ENCODE measurements at places on chromosomes 5 and 9.

DNA sequence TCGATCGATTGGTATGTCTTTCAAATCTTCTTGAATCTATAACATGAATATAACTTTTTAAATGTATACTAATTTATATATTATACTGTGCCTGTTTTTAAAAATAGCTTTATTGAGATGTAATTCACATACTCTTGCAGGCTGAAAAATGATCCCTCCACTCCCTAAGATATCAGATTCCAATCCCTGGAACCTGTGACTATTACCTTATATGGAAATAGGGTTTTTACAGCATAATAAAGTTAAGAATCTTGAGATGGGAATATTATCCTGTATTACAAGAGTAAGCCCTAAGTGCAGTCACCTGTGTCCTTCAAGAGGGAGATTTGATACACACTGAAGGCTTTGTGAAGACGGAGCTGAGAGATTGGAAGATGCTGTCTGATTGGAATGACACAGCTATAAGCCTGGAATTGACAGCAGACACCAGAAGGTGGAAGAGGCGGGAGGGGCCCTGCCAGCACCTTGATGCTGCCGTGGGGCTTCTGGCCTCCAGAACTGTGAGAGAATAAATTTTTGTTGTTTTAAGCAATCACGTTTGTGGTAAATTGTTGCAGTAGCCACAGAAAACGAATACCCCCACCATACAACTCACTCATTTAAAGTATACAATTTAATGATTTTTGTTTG lies 161.3 kb downstream of the RMI1 start:
- no peak for DNase-seq

GRCh38 chr5:123211084-123211483 lies 122.0 kb downstream of the PRDM6 start:
- no peak for DNase-seq

DNA sequence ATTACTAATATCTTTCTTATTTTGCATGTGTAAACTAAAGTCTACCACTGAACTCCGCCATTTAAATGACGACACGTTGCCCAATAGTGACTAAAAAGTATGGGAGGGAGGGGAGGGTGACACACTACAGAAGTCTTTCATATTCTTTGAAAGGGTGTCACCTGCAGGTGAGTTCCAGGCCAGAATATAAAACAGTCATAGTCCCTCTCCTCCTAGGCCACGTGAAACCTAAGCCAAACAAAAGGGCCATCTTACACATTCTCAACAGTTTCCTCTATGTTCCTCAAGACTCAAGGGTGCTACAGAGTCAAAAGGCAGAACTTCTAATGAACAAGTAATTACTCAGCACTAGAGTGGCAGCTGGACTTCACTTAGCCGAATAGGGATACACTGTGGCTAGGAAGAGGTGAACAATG lies 6.4 kb downstream of the CEMIP2 start:
- no peak for DNase-seq

- no peak for DNase-seq
Observed at GRCh38 chr5:171647043-171647903, 138.3 kb upstream of the SMIM23 start.

GRCh38 chr9:127562279-127562796 lies 49.7 kb upstream of the STXBP1 start:
- no peak for DNase-seq

GRCh38 chr5:60719329-60719728 lies 19.4 kb upstream of the DEPDC1B start:
- DNase-seq = no peak

GRCh38 chr5:166781737-166782136 lies 1509.7 kb upstream of the WWC1 start:
- DNase-seq = no peak

DNA sequence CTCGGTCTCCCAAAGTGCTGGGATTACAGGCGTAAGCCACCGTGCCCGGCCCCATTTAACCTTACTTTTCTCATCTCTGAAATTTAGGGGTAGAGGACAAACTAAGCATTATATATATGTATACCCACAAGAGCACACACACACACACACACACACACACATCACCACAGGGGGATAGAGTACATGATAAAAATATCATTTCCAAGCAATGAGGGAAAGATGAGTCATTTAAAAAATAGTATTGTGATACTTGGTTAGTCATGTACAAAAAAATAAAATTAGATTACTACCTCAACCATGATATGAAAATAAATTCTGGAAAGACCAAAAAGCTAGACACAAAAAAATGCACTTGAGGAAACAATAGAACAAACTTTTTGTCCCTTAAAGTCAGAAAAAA lies 67.2 kb downstream of the CDH18 start:
- DNase-seq = no peak

- no peak for DNase-seq
Observed at GRCh38 chr5:10545084-10545483, 18.8 kb upstream of the ANKRD33B start.

GRCh38 chr9:16385590-16385989 lies 484.9 kb downstream of the BNC2 start:
- DNase-seq = no peak

- DNase-seq = no peak
Observed at GRCh38 chr5:180020176-180020575, 51.4 kb downstream of the RNF130 start.

DNA sequence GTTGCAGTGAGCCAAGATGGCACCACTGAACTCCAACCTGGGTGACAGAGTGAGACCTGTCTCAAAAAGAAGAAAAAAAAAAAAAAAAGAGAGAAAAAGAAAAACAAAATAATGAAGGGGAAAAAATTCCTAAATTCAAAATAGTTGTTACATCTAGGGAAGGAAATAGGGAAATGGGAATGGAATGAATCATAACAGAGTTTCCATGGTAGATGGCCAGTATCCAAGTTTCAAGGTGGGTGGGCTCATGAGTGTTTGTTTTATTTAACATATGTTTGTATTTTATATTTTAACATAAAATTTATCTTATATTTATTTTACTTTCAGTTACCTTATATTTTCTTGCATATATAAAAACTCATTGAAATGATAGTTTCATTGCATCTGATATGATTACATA lies 215.6 kb downstream of the ARHGEF28 start:
- no peak for DNase-seq

DNA sequence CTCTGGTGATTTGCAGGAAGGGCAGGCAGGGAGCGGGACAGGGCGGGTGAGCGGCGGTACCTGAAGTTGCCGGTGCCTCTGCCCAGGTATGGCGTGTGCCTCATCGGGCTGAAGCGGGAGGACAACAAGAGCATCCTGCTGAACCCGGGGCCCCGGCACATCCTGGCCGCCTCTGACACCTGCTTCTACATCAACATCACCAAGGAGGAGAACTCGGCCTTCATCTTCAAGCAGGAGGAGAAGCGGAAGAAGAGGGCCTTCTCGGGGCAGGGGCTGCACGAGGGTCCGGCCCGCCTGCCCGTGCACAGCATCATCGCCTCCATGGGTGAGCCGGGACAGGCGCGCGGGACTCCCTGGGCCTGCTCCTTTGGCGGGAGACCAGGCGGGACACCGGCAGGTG lies 68.8 kb downstream of the KCNT1 start:
- no peak for DNase-seq

GRCh38 chr5:33631139-33631538 lies 190.4 kb downstream of the TARS1 start:
- DNase-seq = no peak

GRCh38 chr9:137116027-137116507 lies 1.5 kb upstream of the DPP7 start:
- DNase-seq = no peak

Measured in activated naive CD8-positive, alpha-beta T cell treated with anti-CD3 and anti-CD28 coated beads for 36 hours (primary cell).